ENCODE measurements at places on chromosomes 6 and 20.

DNA sequence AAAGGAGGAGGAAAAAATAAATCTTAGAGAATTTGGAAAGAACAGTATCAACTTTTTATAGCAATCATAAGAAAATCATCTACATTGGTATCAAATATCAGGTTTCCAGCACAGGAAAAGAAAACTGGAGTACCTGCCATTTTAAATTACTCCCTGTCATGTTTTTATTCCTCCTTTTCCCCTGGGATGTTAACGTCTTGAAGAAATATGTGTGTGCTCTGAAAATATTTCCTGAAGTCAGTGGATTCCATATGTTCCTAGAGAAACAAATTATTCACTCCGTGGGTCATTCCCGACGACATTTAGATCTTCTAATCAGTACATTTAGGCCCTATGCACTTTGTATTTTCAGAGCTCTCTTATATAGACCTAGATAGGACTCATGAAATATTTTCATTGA, 42.0 kb upstream of the RSPO3 start:
- DNase-seq = no peak

- no peak for DNase-seq
These were observed 9.8 kb downstream of the PDE10A start for GRCh38 chr6:165653196-165653595.

DNA sequence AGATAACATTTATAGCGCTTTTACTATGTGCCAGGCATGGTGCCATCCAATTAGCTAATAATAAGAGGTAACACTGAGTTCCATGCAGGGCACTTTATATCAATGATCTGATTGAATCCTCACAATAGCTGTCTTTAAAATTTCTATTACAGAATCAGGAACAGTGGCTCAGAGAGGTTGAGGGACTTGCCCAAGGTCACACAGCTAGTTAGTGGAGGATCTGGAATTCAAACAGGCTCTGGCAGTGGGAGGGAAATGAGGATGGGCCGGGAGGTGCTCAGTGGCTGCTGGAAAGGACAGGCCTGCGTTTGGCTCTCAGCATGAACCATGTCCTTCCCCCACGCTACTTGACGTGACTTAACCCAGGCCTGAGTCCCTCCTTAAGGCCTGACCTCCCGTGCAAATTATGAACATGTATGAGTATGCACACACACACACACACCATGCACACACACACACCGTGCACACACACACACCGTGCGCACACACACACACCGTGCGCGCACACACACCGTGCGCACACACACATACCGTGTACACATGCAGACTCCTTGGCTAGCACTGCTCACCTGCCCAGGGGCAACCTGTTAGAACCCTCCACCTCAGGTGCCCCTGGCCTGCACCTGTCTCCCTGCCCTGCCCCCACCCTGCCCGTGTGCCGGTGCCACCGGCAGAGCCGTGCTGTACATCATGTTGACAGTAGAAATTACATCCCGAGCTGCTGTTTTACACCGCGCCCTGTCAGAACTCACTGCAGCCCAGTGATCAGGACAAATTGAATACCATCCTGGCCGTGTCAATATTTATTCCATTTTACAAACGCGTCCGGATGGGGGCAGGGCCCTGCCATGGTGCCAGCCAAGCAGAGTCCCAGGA, 43.7 kb downstream of the CDH22 start:
- DNase-seq = no peak

DNA sequence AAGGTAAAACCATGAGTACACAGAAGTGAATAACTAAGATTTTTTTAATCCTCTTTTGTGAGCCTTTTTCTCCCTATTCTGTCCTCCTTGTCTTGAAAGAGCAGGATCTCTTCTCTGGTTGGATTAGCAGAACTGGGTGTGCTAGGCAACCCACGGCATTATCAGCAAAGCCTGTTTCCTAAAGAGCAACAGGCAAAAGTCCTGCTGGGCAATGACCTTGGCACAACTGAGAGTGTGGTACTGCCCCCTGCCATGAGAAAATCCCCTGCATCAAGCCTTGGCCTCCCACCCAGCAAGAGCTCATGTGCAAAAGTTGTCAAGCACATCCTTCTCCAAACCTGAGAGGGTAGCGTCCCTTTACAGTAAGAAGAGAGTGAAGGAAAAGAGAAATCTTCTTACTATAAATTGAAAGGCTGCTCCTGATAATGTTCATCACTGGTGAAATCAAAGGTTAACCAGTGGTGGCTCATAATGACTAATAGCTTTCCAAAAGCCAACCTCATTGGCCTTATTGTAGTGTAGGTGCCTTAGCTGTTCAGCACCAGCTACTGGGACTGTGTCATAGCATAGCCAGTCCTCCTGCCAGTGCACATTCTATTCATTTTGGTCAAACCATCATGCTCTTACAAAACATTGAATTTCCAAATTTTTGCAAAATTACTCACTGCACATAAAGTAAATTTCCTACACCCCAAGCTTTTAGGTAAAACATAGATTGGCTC, 17.1 kb downstream of the KIF6 start:
- no peak for DNase-seq

DNA sequence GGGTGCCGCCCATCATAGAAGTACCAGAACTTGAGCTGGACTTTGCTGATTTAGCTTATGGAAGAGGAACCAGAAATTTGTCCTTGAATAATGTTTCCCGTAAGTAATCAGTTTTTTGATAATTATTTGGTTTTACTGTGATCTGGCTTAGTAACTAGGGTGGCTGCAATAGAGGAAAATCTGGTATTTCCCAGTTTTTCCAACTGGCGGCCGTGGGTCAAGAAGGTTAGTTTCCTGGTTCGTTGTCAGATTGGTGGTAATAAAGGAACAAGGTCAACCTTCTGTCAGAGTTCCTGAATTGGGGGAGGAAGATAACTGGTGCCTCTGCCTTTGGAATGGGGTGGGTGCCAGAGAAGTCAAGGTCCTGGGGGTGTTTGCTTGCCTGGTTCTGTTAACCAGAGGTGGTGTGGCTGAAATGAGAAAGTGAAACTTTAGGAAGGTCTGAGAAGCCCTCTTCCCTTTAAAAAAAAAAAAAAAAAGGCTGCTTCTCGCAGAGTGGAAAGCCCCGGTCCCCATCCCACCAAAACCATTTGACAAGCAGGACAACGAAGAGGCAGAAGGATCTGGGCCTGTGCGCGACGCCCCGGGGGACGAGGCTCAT, at the start of gene CALHM6:
TSS of gene CALHM6 (plus strand) at position 45 of the 601 bp plus-strand sequence. CDS start at position 600, 555 bp downstream.
- no peak for DNase-seq

DNA sequence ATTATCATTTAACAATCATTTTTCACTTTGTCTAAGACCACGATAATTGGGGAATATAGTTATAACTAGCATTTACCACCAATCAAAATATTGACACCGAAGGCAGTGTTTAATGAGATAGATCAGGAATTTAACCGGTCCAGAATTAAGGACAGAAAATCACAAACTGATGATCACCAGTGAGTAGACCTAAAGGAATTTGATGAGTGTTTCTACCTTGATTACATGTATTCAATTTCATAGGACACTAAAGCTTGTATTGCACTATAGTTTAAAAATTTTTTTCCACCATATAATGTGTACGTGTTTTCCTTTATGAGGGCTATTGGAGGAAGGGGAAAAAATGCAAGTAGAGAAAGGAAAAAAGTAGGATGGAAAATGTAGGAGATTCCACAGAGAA, 22.6 kb upstream of the ARHGAP18 start:
- DNase-seq = no peak

DNA sequence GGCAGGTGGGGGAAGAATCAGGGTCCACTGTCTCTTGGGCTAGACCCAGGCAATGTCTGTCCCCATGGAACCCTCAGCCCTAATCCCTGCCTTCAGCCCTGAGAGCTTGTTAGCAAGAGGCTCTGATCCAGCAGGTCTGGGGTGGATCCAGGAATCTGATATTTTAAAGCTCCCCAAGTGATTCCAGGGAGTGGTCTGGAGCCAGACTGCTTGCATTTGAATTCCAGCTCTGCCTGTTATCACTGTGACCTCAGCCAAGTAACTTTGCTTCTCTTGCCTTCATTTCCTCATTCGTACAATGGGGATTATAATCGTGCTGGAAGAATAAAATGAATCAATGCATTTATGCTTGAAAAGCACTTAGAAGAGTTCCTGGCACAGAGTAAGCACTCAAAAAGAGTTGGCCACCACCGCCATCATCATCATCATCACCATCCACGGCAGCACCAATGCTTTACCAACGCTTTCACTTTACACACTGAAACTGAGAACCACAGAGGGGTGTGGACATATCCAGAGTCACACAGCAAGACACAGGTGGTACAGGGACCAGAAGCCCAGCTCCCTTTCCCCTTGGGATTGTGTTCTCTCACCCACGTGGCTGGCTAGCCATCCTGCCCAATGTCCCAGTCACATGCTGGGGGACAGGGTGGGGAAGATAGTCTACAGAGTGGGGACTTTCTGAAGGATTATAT, 75.7 kb upstream of the RALY start:
- no peak for DNase-seq

DNA sequence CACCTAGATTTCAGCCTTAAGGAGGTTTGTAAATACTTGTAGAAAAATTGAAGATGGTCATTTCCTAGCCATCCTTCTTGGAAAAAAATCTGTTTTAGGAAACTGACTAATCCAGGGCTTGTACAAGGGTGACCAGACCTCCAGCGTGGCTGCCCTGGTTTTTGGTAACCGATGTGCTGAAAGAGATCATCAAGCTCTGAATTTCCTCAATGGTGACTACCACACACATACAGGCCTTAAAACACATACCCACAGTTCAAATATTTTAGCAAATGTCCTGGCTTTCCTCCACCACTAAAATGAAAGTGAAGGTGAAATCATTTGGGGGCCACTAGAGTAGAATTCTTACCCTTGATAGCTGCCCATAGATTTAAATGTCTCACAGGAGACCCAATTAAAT, 215.3 kb upstream of the SUPT3H start:
- DNase-seq = no peak

DNA sequence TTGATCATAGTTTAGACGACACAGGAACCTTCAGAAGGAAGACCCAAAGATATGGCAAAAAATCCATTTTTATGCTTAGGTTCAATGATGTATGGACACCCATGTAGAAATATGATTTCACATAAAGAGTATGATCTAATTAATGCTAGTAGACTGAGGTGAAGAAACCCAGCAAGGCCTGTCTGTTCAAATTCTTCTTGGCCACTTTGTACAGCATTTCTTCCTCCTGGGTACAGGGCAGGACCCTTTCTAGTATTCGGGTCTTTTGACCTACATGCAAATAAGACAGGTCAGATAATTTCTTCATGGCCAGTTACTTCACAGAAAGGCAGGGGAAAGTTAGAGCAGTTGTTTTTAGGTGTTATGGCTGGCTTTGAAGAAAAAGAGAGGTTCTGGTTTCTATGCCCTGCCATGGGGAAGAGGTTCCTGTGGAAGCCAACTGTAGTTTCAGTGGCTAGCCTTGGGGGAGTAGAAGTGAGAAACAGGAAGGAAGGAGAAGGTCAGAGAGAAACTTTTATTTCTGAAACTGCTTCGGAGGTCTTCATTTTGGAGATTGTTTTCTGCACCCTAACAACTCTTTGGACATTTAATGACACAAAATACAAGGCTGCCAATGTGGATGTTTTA, 208.3 kb downstream of the PTPRK start:
- no peak for DNase-seq

DNA sequence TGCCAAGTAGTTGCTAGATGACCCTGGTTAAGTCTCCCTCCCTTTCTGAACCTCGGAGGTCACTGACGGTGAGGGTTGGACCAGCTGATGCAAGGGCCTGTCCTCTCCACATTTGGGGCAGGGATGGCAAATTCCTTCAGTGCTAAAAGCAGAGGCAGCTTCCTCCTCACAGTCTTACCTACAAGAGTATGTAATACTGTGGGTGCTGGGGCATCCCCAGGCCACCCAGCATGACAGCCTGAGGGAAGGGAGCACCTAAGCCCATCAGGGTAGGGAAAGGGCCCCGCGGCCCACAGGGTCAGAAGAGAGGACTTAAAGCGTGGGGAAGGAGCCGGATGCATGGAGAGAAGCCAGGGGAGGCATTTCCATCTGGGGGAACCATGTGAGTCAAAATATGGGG, 38.0 kb downstream of the TGM3 start:
- no peak for DNase-seq

- no peak for DNase-seq
These were observed 28.8 kb downstream of the CARMIL1 start for GRCh38 chr6:25307805-25308494.

DNA sequence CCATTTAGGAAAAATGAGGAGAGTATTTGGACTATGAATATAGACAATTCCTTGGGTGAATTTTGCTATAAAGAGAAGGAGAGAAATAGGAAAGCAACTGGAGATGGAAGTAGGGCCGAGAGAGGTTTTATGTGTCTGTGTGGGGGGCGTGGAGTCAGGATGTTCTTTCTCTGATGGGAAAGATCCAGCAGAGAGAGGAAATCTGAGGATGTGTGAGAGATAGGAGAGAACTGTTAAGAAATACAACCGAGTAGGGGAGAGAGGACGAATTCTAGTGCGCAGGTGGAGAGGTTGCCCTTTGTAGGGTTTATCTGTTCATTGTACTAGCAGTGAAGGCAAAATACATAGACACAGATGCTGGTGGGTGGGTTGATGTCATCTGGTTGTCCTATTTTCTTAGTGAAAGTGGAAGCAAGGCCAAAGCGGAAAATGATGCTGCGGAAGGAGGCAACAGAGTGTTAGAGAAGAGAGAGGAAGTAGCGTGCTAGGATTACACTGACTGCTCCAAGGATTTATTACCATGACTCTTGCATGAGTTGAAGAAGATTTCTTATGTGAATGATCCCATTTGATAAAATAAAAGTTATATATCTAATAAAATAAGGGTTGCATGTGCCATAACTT, 57.7 kb downstream of the CLVS2 start:
- no peak for DNase-seq

- DNase-seq = no peak
These were observed 10.6 kb upstream of the EXOC2 start for GRCh38 chr6:703552-703951.

- no peak for DNase-seq
These were observed 247.8 kb downstream of the PRL start for GRCh38 chr6:22049002-22049401.

- no peak for DNase-seq
These were observed 58.2 kb downstream of the DCBLD1 start for GRCh38 chr6:117540670-117541069.

- no peak for DNase-seq
These were observed 112.5 kb downstream of the EDN3 start for GRCh38 chr20:59412875-59413284.

DNA sequence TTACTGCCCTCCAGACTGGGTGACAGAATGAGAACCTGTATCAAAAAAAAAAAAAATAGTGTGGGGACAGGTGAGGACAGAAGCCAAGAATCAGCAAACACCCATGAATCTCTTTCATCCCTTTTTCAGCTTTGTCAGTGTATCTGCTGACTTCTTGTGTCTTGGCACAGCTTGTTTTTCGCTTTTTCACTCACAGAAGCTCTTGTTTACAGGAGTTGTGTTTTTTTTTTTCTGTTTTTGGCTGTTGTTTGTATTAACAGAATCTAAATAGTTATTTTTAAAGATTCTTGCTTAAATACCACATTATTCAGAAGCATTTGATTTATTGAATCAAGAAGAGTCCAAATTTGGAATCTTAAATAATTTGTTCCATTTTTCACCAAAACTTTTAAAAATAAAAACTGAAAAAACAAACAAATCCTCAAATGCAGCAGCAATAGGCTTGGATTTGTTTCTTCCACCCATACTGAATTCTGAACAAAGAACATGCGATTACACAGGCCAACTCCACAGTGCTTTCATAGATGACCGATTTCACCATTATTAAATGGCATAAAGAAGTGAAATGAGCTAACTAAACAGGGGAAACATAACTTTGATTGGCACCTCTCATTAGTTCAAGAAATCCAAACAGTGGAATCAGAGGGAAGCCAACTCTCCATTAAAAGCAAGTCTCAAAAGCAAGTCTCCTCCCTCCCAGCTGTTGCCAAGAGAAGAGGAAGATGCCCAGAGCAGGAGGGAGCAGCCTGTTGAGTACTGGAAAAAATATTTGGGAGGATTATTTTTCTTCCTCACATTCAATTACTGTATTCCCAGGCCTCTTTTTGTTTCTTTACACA, 27.2 kb upstream of the GPR63 start:
- DNase-seq = no peak
